ENCODE measurements at places on chromosomes 16 and 17.

- DNase-seq = no peak
Measured at GRCh38 chr17:27290916-27291598, 2.9 kb upstream of the WSB1 start.

- DNase-seq = no peak
Measured at GRCh38 chr16:86068722-86069121, 169.8 kb downstream of the IRF8 start.

DNA sequence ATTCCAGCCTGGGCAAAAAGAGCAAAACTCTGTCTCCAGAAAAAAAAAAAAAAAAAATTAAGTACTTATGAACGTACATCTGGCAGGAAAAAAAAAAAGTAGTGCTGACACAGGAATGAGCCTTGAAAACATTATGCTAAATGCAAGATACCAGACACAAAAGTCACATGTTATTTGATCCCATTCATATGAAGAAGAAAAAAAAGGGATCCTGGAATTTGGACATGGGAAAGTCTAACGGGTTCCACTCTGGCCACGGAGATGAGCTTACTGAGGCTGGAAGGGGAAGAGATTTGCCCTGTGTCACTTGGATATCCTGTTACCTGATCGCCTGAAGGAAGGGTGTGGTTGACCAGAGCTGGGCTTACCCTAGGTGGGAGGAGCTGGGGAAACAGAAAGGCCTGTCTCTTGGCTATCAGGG lies 251.9 kb downstream of the PARN start:
- DNase-seq = no peak

GRCh38 chr17:34351096-34351495 lies 5.2 kb upstream of the CCL13 start:
- no peak for DNase-seq

GRCh38 chr17:76432004-76432403 lies 20.9 kb downstream of the UBE2O start:
- DNase-seq = no peak

- DNase-seq = no peak
Measured at GRCh38 chr17:78517421-78517820, 59.8 kb downstream of the DNAH17 start.

- DNase-seq = no peak
Measured at GRCh38 chr17:38749223-38750043, 1.3 kb upstream of the PCGF2 start.

DNA sequence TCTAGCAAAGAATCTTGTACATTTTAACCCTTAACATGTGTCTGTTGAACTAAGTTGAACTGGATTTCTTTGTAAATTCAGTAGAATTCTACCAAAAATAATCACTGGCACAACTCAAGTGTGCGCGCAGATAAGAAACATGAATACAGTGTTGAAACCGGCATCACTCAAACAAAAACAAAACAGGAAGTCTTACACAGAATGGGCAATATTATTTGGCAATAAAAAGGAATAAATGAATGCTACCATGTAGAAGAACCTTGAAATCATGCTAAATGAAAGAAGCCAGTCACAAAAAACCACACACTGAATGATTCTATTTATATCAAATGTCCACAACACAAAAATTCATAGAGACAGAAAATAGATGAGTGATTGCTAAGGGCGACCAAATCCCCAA lies 102.9 kb upstream of the ZFHX3 start:
- DNase-seq = no peak

DNA sequence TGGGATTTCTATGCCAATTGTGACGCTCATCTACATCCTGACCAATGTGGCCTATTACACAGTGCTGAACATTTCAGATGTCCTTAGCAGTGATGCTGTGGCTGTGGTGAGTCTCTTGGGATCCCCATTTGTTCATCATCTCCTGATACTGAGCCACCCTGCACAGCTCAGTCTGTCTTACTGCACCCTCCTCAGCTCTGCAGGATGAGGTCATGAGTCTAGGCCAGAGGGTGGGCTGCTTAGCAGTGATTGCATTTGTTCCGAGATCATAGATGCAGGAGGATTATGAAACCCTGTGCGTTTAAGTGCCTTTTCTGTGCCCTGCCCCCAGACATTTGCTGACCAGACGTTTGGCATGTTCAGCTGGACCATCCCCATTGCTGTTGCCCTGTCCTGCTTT lies 19.5 kb downstream of the SLC7A6OS start:
- peak; percentile 55 for DNase-seq

- DNase-seq = no peak
Measured at GRCh38 chr16:56346131-56346890, 79.0 kb downstream of the AMFR start.

GRCh38 chr17:55427587-55427882 lies 5.9 kb upstream of the MMD start:
- DNase-seq = no peak

GRCh38 chr17:59437791-59438281 lies 106.4 kb downstream of the YPEL2 start:
- no peak for DNase-seq

DNA sequence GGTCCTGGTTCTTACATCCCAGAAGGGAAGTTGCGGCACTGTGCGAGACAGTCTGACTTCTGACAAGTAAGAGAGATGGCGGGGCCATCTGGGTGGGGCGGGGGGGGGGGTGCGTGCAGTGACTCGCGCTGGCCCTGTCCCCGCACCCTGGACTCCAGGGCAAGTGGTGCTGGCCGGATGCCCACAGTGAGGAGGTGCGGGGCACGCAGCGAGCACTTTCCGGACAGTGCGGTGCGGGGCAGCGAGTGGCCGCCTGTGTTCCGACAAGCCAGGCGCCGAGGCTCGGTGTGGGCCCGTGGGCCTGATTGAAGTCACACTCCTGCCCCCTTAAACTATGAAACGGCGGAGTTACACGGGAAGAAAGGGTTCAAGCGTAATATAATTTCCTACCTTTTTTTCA lies 106.4 kb downstream of the BANP start:
- no peak for DNase-seq

DNA sequence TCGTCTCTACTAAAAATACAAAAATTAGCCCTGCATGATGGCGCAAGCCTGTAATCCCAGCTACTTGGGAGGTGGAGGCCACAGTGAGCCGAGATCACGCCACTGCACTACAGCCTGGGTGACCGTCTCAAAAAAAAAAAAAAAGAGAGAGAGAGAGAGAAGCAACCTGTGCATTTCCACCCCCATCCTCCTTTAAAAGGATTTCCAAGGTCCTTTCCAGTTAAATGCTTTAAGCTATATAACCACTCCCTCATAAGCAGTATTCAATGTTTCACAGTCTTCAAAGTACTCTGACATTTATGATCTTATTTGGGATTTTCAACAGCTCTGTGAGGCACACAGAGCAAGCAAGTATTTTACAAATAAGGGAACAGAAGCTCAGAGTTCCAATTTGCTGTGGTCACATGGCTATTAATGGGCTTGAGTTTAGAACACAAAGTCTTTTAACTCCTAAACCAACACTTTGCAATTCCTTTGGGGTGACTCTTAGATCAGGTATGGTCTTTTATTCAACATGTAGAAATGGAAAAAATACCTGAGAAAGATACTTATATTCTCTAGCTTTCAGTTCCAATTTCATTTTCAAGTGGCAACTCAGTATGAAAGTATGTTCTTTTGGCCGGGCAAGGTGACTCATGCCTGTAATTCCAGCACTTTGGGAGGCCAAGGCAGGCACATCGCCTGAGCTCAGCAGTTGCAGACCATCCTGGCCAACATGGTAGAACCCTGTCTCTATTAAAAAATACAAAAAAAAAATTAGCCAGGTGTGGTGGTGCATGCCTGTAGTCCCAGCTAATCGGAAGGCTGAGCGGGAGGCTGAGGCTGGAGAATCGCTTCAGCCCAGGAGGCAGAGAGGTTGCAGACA lies 31.3 kb downstream of the SPOP start:
- peak; percentile 77 for DNase-seq

GRCh38 chr16:47884116-47884725 lies 271.6 kb downstream of the ABCC12 start:
- DNase-seq = no peak

- no peak for DNase-seq
Measured at GRCh38 chr16:55905651-55906050, 30.5 kb upstream of the CES5A start.

- DNase-seq = peak; percentile 74
Measured at GRCh38 chr16:15899538-15900100, 11.2 kb upstream of the CEP20 start.

- DNase-seq = no peak
Measured at GRCh38 chr17:59893676-59894100, 767 bp downstream of the RPS6KB1 start.
